ENCODE measurements at places on chromosomes 11 and 22. TPM values are rescaled to one million over a fixed set of nuclear protein-coding genes. Genes with fewer than 3 reads are reported as not detected.
A peak's percentile ranks its signal among the peaks of the same experiment; 100 is the strongest.

Gene RASSF10
- polyA plus RNA-seq = 0.09 TPM

DNA sequence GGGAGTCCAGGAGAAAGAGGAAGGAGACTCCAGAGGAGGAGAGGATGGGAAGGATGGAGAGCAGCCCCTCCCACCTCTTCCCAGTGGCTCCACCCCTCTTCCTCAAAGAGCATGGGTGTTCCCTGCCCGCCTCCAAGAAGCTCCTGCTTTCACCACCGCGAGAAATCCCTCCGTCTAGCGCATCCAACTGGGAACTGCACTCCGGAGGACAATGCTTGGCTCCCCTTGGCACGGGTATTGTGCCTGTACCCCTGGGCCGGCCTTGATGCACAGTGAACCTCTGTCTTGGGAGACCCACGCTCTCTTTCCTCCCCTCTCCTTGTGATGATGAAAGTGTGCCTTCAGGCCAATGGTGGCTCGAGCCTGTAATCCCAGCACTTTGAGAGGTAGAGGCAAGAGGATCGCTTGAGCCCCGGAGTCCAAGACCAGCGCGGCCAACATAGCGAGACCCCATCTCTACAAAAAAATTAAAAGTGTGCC, 14.9 kb upstream of the ADA2 start:
- DNase-seq = no peak

DNA sequence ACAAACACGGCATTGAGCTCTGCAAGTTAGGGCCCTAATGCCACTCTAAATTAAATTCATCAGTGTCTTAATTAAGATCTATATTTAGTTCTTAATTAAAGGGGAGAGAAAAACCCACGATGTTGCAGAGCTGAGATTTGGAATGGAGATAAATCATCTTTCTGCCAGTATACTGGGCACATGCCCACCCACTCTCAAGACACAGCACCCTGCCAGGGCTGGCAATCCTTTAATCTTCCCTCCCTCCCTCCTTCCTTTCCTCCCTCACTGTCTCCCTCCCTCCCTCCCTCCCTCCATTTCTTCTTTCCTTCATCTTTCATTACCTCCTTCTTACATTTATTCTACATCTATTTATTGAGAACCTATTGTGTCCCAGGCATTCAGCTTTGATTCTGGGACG, 194.8 kb downstream of the BUD13 start:
- DNase-seq = no peak

GRCh38 chr22:48675141-48675829, 1152.4 kb downstream of the BRD1 start:
- DNase-seq = no peak

Gene RFPL2
- polyA plus RNA-seq = 0.40 TPM

DNA sequence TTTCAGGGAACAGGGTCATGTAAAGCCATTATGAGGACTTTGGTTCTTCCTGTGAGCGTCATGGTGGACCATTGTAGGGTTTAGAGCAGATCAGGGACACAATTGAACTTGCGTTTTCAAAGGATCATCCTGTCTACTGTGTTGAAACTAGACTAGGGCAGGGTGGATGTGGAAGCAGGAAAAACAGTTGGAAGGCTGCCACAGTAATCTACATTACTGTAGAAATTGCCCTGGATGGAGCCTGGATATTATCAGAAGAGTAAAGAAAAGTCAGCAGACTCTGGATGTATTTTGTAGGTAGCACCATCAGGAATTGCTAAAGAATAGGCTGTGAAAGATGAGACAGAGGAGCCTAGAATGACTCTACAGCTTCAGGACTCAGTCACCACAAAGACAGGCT, 5.4 kb downstream of the POU2AF2 start:
- DNase-seq = no peak

DNA sequence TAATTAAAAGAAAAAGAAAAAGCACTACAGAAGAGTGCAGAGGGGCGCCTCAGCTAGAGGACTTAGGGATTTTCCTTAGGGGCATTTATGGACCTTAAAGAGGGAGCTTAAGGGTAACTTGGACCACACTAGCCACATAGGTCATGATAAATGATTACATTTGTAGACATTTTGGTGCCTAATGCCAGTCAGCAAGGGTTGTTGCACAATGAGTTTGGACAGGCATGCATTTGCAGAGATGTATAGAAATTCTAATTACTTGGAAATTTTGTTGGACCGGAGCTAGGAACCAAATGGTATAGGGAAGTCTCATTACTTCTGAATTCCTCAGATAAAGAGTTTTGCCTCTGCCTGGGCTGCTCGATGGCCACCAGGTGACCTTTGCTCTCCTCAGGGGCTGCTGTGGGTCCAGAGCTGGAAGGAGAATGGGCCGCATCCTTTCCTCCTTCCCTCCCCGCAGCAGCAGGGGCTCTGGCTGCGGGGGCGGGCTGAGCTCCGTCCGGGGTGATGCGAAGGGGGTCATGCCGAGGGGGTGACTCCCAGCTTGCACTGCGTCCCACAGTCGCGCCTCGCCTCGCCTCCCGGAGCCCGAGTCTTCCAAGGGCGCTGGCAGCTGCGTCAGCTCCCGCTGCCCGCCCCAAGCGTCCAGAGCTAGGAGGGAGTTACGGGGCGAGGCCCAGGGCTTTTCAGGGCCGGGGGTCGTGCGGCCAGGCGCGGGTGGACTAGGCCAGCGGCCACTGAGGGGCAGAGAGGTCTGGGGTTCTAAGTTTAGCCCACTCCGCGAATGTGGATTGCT, 20.3 kb upstream of the MALAT1 start:
- DNase-seq = peak; percentile 80

Gene EXPH5
- 2.6 TPM for polyA plus RNA-seq

- DNase-seq = peak; percentile 87
These were observed 23.9 kb upstream of the TCF20 start for GRCh38 chr22:42294034-42294985.

- no peak for DNase-seq
These were observed 906 bp upstream of the NAA40 start for GRCh38 chr11:63937713-63938478.

DNA sequence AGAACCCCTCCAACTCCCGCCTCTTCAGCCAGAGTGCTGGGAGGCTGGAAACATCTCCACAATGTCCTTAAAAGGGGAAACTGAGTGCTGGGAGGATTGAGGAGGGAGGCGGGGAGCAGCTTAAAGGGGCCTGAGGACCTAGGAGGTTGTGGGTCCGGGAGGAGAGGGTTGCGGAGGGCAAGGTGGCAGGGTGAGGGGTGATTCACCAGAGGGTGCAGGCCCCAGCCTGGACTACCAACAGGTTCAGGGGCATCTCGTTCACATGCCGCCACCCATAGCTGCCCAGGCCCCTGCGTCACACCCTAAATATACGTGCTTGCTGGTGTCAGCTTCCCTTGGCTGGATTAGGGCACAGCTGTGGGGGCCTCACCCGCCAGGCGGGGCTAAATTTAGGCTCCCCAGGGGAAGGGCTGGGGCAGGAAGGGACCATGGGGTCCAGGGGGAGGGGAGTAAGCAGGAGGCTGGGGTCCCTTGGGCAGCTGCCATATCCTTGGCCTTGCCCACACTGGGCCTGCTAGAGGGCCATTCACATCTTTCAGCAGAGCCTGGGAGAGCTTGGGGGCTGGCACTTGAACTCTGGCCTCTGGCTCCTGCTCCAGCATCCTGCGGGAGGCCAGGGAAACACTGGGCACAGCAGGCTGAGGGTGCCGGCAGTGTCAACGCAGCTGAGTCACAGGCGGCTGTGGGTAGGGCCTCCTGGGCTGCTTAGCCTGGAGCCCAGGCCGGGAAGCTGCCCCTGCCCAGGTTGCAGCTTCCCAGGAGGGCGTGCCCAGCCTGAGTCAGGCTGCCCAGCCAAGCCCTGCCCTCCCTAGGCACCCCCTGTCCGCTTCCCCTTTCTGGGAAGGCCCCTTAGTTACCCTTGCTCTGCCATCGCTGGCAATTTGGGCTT, 1.3 kb downstream of the EHBP1L1 start:
- no peak for DNase-seq

DNA sequence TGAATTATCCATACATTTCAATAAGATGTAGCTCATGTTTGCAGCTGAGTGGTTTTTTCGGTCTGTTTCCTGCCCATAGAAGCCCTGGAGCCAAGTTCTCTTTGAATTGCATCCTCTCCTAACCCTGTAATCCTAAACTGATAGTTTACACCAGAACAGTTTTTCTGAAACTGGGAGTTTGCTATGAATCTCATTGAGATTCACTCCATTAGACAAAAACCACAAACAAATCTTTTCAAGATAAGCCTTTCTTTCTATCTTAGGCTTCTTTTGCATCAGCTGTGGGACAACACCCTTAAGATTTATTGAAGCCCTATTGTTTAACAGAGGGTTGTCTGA, 324.8 kb downstream of the DYNC2H1 start:
- DNase-seq = no peak

DNA sequence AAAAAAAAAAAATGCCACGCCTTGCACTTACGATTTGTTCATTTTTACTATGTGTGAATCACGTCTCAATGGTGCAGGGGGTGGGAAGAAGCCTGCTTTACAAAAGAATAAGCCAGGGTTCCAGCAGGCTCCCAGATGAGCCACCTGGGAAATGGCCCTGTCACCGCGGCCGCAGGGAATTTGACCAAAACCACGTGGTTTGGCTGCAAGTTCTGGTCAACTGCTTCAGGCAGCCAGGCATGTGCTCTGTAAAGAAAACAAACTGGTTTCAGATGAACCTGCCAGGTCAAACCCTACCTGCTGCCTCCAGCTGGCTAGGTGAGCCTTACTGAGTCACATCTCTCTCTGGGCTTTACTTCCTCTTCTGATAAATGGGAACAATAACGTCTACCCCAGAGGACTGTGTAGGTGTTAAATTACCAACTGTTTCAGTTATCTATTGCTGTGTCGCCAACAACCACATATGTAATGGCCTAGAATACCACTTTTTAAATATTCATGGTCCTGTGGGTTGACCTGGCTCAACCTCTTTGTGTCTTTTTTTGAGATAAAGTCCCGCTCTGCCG, 30.5 kb upstream of the GCAT start:
- no peak for DNase-seq

Gene ADORA2A
- 5.9 TPM for polyA plus RNA-seq

Gene KDM4D
- 4.7 TPM for polyA plus RNA-seq

DNA sequence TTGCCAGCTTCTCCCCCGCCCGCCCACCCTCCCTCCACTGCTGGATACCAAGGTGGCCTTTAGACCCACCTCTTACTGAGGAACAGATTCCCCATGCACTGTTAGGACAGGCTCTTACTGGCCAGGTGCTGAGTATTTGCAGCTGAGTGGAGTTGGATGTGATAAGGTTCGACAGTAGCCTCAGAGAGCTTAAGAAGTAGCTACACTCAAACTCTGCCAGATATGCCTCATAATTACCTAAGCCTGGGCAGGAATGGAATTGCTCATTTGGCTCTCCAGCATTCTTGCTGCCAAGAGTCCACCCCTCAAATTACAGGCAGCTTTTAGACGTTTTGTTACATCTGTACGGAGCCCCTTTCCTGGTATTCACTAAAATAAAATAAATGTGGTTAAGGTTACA, 9.6 kb downstream of the FAM181B start:
- no peak for DNase-seq

Gene ZNF280B
- 2.5 TPM for polyA plus RNA-seq

Gene NTM
- 1.6 TPM for polyA plus RNA-seq

Measured in cardiac muscle cell (in vitro differentiated cells and primary cell).